ENCODE measurements at places on chromosomes 3 and 15.

- DNase-seq = no peak
Observed at GRCh38 chr15:32919749-32920414, 202.1 kb downstream of the GREM1 start.

DNA sequence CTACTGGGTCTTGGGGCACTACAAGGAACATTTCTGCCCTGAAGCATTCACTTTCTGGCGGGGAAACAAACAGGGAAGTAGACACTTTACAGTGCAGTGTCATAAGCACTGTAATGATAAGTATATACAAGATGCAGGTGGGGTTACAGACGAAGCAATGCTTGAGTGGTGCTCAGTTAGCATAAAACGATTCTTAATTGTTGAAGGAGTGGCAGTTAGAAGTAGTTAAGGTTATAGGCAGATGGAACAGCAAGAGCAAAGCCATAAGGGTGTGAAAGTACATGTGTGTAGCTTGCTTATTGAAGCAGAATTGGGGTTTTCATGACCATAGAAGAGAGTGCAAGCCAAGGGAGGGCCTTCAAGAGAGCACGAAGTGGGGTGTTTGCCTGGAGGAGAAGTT is 46.2 kb downstream of the SLC25A26 start:
- DNase-seq = no peak

- no peak for DNase-seq
Observed at GRCh38 chr3:40663280-40663679, 138.5 kb downstream of the ZNF621 start.

- no peak for DNase-seq
Observed at GRCh38 chr3:3836845-3837244, 37.6 kb downstream of the LRRN1 start.

DNA sequence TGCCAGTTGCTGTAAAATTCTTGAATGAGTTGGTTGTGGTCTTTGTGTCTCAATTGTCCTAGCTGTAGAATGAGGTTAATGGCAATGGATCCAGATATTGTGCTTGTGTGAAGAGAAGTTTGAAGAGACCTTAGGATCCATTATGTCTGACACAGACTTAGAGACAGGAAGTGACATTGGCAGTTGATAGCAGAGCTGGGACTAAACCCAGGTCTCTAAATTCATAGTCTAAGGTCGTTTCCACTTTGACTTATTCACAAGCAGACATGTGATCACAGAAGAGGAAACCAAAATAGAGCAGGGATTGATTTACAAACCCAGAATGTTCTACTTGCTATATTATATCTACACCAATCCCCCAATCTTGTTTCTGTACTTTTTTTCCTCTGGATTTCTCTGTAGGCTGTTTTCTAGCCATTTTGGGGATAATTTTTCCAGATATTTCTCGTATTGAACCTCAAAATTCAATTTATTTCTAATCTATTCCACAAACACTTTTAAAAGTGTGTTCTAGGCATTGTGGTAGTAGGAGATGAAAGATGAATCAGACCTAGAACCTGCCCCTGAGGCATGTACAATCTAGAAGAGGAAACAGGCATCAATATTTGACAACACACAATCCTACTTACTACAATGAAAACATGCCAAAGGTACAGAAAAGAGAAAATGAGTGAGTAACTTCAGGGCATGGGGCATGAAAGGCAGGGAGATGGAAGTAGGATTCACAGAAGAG is 123.3 kb downstream of the NFKBIZ start:
- no peak for DNase-seq

DNA sequence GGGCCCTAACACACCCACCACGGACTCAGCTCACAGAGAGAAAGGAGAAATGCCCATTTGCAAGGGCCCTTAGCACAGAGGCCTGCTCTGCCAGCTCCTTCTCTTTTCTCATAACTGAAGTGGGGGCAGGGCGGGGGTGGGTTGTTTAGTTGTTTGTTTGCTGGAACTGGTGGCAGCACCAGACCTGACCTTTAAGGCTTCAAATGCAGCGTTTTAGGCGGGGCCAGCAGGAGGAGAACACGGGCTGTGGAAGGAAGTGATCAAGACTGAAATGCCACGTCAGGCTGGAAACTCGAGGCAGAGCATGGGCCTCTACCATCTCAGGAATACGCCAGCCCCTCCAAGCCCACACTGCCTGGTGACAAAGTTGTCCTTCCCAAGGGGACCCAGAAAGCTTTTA is 9.3 kb downstream of the CACNA2D2 start:
- no peak for DNase-seq

DNA sequence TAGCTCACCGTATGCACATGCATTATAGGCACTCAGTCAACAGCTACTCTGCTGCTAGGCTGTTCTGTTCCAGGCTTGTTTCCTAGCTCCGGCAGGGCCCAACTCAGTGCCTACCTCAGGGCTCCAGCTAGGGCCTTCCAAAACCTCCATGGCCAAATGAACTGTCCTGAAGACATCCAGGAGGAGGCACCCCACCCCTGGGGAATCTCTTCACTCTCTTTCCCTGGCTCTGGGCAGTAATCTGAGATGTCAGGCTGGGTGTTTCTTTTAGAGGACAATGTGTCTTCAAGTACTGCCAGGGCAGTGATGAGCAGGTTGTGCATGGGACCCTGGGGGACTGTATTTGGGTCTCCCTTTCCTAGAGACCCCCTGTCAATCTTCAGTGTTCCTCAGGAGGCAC is 38.3 kb upstream of the TPM1 start:
- no peak for DNase-seq
